HCEC 1CT (cell line): ENCODE measurements at places on chromosomes 7 and 10.

- no peak for DNase-seq
Measured at GRCh38 chr10:128642502-128642901, 516.3 kb upstream of the MKI67 start.

DNA sequence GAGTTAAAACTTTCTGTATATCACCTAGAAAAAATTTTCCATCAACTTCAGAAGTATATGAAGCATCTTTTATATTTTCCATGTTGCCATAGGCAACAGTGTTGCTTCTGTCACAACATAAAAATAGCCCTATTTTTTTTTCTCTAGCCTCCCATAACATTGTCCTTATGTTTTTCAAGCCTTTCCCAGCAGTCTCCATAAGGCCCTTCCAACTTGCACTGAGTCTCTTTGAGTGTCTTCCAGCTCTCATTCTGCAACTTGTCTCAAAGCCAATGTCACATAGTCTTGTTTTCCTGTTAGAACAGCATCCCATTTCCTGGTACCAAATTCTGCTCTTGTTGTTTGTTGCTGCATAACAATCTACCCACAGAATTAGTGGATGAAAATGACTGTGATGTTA, 1055.5 kb upstream of the GHITM start:
- no peak for DNase-seq

DNA sequence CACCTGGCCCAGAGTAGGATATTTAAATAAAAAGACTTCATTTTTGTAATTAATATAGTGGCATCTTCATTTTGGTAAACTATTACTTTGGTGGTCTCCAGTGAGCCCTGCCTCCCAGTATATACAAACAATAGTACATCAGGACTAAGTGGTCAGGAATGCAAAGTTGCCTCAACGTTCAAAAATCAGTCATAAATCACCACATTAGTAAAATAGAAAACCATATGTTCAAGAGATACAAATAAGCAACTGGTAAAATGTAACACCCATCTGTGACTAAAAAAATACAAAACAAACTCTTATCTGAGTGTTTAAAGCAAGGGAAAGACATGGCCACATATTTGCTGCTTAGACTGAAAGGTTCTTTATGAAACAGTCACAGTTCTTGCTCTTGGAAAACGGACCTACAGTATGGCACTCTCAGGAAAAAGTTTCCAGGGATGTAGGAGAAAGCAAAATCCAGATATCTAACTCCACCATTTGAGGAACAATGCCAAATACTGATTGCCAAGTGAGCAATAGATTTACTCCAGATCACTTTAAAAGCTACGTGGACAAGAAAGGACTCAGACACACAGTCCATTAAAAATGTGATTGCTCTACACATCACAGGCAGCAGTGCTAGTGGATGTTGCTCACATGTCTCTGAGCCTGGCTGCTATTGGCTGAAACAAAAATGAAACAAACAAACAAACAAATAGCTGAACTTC, 15.1 kb upstream of the RHOBTB1 start:
- DNase-seq, result peak; percentile 86

GRCh38 chr7:155521007-155521742, 25.2 kb downstream of the CNPY1 start:
- no peak for DNase-seq
